ENCODE measurements at places on chromosomes 5 and 9.

DNA sequence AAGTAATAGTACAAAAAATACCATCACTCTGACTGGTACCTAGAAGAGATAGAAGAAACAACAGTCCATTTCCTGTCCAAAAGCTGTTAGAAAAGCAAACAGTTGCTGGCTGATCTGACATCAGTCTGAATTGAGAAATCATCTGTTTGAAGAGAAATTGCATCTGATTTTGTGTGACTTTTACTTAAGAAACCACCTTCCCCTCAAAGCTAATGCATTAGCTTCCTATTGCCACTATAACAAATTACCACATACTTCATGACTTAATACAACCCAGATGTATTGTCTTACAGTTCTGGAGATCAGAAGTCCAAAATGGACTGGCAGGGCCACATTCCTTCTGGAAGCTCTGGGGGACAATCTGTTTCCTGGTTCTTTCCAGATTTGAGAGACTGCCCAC is 385.9 kb upstream of the TLE4 start:
- no peak for DNase-seq

- DNase-seq: no peak
Measured at GRCh38 chr5:133354323-133355185, 257.8 kb downstream of the FSTL4 start.

DNA sequence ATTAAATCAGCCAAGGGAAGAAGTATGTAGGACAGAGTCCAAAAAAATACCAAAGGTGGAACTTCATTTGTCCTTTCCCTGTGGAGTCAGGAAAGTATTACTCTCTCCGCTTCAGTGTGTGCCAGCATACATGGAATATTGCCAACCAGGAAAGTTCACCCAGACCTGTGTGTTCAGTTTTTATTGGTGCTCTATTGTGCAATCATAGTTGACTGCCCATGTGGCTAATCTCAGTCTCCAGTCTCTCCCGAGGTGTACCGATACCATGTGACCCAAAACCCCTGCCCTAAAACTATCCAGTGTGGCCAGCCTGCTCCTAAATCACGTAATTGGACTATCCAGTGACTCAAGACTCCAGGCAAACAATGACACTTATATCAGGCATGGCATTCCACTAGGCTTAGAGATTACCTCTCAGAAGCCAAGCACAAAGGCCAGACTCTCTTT is 38.8 kb downstream of the NFX1 start:
- no peak for DNase-seq

- DNase-seq: no peak
Measured at GRCh38 chr5:115330830-115331229, 34.4 kb upstream of the CCDC112 start.

GRCh38 chr9:134297576-134297975 is 28.7 kb upstream of the RXRA start:
- DNase-seq: no peak

DNA sequence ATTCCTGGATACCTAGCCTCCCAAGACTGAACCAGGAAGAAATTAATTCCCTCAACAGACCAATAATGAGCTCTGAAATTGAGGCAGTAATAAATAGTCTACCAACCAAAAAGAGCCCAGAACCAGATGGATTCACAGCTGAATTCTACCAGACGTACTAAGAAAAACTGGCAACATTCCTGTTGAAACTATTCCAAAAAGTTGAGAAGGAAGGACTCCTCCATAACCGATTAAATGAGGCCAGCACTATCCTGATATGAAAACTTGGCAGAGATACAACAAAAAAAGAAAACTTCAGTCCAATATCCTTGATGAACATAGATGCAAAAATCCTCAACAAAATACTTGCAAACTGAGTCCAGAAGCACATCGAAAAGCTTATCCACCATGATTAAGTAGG is 392.5 kb upstream of the GRAMD2B start:
- no peak for DNase-seq

DNA sequence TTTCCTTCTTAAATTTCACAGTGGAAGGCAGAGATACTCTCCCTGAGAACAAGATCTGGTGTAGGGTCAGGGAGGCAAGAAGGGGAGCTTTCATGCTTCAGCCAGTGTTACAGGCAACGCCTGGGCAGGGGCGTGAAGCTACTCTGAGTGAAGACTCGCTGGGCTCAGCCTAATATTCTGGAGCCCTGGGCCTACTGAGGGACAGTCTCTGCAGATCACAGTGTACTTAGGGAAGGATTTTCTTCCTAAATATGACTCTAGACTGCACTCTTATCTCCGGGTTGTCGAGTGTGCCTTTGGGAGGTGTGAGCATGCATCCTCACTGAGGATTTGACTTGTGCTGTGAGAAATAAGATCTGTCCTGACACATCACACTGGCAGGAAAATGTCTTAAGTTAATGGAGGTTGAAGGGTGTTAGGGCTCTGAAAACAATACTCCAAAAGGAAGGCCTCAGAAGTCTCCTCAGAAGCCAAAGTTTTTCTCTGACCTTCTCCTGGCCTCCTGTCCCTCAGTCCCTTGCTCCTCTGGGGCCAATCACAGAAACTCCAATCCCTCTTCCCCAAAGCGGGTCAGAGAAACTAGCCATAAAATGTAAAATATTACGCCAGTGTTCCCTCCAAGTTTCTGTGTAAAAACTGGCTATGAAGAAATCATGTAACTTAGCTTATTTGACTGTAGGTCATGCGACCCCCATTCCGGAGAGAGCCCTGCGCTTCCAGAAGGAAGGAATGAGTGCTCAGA is 156.8 kb upstream of the TBC1D2 start:
- DNase-seq: no peak

DNA sequence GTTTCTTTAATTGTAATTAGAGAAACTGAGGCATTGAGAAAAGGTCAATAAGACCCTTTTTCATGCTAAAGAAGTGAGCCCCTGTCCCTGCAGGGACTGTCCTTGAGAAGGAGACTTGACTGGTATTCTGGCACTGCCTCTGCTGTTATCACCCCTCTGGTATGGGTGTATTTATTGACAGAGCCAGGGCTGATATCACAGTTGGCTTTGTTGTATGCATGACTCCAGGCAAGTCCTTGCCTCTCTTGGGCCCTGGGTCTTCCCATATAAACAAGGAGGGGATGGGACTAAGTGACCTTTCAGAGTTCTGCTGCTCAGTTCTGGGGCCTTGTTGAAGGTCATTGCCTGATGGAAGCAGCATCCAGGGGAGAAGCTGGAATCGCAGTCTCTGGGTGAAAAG is 71.8 kb upstream of the PPARGC1B start:
- no peak for DNase-seq

- no peak for DNase-seq
Measured at GRCh38 chr9:129313331-129313955, 135.4 kb upstream of the IER5L start.

DNA sequence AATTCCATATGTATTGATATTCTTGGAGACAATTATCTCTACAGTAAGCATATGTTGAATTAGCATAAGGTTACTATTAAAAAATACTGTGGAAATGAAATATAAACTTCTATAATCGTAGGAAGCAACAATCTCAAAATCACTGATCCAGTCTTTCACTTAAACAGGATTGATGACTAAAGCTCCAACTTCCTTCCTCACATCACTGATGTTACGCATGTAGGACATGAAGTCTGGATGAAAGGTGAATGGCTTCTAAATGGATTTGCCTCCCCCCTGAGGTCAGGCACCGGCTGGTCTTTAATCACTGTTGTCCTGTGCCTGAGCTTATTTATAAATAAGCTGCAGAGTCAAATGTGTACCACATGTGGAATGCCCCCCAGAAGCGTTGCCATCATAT is 157.1 kb upstream of the NFIB start:
- no peak for DNase-seq

DNA sequence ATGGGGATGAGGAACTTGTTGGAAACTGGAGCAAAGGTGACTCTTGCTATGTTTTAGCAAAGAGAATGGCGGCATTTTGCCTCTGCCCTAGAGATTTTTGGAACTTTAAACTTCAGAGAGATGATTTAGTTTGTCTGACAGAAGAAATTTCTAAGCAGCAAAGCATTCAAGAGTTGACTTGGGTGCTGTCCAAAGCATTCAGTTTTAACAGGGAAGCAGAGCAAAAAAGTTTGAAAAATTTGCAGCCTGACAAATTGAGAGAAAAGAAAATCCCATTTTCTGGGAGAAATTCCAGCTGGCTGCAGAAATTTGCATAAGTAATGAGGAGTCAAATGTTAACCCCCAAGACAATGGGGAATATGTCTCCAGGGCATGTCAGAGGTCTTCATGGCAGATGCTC is 682.3 kb upstream of the ST8SIA4 start:
- no peak for DNase-seq

GRCh38 chr5:59198365-59198764 is 615.5 kb downstream of the RAB3C start:
- no peak for DNase-seq

DNA sequence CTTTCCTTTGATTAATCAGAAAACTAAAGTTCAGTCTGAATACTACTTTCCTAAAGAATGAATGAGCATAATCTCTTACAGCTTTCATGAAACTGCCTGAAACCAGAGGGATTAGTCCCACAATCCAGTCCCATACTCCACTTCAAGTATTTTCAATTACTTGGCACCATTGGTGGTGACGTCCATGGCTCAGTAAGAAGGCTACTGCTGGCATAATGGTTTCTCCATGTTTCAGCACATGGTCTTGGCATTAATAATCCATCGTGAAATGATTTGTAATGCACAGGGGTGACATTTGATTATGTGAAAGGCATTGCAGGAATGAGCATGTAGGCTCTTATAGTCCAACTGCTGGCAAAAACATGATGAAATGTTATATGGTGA is 23.4 kb downstream of the LIX1 start:
- no peak for DNase-seq

GRCh38 chr5:85614489-85614888 is 1003.3 kb upstream of the COX7C start:
- DNase-seq: no peak

DNA sequence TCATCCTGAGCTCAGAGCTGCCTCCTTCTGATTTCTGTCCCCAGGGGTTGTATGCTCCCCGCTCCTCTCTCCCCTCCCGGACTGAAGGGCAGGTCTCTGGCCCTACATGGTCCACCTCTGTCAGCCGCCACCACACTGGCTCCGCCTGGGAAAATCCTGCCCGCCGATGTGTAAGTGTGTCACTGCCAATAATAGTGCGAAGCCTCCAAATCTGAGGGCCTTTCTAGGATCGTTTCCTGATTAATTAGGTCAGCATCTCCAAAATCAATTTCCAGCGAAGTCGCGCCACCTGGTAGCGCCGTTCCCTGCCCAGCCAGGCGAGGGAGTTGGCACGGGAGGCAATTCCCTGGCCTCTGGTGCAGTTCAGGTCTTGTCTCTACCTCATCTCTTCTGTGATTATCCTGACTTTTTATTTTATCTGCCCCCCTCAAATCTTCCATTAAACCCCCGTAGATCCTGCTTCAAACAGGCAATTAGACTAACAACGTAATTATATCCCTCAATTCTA is 73.5 kb downstream of the ZNF618 start:
- no peak for DNase-seq

- no peak for DNase-seq
Measured at GRCh38 chr5:102290004-102290403, 6.1 kb downstream of the SLCO4C1 start.

DNA sequence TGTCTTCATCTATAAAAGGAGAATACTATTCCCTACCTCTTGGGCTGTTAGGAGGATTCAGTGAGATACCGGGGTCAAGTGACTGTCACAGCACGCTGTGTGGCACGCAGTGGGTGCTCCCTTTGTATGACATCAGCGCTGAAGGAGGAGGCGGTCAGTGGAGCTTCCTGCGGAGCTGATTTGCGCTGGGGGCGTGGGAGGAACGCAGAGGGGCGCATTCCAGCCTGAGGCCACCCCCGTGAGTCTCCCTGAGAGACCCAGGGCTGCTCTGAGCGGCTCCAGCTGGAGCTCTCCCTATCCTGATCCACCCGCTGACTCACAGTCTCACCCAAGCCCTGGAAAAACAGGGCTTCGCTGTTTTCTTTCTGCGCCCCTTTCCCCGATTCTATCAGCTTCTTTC is 24.3 kb upstream of the NEURL1B start:
- DNase-seq: no peak

- no peak for DNase-seq
Measured at GRCh38 chr9:17185481-17186029, 50.7 kb downstream of the CNTLN start.

DNA sequence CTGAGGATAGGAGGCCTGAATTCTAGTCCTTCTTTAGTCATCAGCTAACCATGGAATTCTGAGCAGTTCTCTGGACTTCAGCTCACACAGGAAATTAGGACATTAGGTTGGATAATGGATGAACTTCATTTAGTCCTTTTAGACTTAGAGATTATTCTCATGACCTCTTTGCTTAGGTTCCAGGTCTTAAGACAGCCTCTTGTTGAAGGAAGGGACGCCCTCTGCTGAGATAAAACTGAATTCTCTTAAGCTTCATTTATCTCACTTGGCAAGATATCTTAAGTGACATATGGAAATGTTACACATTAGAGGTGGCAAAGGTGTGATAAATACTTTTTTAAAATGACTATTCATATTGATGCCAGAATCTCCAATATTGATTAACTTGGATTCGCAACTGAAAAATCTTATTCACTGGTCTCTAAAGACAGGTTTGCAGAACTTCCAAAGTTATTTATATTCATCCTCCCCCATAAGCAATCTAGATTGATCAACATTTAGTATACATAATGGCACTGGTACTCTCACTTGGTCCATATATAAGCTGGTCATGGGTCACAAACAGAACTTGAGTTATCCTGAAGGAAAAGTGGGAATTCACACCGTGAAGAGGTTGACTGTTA is 16.9 kb upstream of the ZNF366 start:
- DNase-seq: no peak

- no peak for DNase-seq
Measured at GRCh38 chr9:95756101-95756500, 119.4 kb upstream of the ERCC6L2 start.

DNA sequence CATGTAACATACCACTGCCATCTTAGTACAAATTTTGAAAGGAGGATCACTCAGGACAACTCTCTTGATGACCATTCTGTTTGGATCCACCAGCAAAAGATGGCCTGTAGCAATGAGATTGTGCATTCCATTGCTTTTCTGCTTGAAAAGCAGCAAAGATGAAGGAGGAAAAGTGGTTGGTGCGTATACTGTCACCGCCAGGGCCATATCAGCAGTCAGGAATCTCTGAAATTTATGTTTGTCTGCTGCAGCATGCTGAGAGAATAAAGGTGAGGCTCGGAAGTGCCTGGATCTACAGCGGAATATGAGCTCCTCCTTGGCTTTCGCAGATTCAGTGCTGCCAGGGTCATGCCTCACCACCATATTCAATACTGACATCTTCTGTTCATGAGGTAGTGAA is 144.4 kb downstream of the GPBP1 start:
- no peak for DNase-seq

DNA sequence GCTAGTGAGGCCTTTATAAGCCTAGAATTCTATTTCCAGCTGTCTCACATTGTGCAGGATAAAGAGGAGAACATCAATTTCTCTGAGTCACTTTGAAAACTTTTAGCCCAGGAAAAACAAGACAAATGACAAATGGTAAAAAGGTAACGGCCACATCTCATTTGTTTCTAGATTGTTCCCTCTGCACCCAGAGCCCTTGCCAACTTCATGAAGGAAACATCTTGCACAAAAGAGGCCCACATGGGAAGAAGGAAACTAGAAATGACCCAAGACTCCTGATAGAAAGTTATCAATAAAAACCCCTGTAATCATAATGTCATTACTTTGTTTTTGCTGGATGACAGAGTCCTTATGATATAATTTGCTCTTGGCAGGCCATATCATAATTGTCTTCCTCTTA is 5.3 kb downstream of the DPYSL3 start:
- DNase-seq: no peak

Data from CD4-positive, alpha-beta T cell treated with Interleukin-6 at 100 ng/mL for 8 hours (primary cell).